ENCODE measurements at places on chromosomes 3 and 15.

- DNase-seq = no peak
Observed at GRCh38 chr15:101156509-101157159, 95.2 kb downstream of the CHSY1 start.

DNA sequence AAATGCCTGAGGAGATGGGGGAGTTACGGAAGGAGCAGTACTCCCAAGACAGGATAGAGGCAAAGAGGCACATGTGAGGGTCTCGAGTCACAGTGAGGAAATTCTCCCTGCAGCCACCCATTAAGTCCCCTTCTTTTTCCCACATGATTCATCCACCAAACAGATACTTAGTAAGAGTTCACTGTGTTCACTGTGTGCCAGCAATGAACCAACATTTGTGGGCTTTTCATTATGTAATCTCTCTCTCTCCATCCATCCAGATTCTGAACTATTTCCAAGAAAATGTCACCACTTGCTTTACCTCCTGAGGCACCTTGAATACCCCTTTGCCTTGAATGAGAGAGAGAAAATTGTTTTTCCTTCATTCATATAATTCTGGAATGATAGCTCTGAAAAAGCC, 24.6 kb upstream of the LRRFIP2 start:
- no peak for DNase-seq

DNA sequence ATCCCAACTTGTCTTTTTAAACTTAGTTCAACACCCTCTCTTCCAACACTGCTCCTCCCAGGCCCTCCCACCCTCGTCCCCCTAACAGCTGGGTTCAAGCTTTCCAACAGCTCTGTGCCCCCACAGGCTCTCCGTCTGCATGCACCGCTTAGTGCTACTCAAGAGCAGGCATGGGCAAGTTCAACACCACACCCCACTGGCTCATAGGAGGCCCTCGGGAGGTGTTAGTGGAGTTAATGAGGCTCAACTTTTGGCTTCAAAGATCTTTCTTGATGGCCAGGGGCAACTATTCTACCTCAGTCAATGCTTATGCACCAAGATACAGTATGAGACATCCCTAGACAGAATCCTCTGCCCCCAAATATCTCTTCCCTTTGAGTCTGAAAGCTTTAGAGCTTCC, 114.4 kb downstream of the ANP32A start:
- no peak for DNase-seq

- no peak for DNase-seq
Observed at GRCh38 chr15:95590533-95591044, 739.9 kb upstream of the NR2F2 start.

- no peak for DNase-seq
Observed at GRCh38 chr3:48472673-48472922, 26.1 kb downstream of the ATRIP start.

- no peak for DNase-seq
Observed at GRCh38 chr3:58867621-58868020, 182.2 kb downstream of the CFAP20DC start.

- no peak for DNase-seq
Observed at GRCh38 chr3:65779390-65779789, 259.3 kb downstream of the MAGI1 start.

DNA sequence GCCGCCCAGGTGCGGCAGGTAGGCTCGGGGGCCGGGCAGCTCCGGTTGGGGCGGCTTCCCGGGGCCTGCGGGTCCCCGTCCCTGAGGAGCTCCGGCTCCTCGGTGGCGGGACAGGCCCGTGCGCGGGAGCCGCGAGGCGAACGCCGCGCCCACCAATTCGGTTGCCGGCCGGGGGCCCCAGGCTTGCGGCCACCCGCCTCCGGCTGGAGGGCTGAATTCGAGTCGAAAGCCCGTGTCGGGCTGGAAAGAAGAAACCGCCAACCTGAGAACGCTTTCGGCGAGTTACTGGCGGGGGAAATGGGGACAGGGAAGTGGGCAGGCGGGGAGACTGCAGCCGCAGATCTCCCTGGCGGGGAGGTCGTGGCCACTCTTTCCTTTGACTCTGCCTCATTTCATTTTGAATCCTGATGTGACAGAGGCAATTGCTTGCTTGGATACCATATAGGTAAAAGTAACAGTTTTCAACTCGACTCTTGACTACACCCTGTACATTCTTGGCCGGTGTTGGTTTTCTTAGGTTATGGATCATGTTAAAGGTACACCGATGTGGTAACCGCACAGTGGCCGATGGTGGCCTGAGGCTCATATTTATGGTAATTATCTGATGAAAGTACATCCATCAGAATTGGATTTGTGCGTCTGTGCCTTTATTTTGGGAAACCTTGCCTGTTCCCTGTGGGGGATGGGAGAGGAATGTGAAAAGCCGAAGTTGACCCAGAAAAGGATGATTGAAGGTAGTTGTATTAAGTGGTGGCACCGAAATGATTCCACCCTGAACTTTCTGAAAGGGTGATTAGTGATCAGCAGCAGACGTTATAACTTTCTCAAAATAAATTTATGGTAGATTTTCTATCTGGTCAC, 1.7 kb downstream of the B3GNT5 start:
- no peak for DNase-seq

DNA sequence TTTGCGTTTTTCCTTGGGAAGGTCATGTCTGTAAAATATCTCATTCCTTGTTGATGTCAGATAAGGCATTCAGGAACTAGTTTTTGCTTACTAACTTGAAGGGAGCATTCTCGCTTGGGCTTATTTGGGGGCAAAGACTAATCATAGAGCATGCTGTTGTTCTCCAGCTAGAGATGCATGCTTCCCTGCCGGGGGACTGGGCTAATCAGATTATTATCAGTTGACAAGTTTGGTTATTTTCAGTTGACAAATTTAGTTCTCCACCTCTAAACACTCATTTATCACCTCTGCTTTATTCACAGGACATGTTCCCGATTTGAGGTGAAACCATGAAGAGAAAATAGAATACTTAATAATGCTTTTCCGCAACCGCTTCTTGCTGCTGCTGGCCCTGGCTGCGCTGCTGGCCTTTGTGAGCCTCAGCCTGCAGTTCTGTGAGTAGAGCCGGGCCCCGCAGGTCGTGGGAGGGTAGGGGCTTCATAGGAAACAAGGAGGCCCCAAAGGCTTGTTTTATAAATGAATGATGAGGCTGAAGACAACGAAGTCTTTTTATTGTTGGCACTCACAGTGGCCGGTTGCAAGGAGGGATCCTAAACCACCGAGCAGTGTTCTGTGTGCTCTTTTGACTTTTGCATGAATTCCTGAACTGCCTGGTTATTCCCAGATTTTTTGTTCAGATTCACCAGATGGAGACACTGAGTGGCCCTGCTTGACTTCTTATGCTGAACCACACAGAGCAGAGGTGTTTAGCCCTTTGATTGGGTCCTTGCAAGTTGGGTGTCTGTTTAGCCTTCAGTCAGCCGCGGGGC, 28.4 kb downstream of the PXYLP1 start:
- no peak for DNase-seq

GRCh38 chr3:157354722-157355121, 81.9 kb upstream of the PTX3 start:
- DNase-seq = no peak

DNA sequence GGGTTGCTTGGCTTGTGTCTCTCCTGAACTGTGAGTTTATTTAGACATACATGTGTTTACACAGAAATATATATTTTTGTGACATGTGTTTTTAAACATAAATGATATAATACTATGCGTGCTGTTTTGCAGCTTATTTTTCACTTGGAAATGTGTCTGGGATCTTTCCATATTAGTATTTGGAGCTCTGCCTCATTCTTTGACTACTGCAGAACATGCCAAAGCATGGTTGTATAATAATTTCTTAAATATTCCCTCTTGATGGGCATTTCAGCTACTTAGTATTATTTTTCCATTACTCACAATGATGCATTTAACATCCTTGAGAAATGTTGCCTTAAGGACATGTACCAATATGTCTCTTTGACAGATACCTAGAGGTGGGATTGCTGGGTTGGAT, 19.5 kb downstream of the ANAPC13 start:
- DNase-seq = no peak

DNA sequence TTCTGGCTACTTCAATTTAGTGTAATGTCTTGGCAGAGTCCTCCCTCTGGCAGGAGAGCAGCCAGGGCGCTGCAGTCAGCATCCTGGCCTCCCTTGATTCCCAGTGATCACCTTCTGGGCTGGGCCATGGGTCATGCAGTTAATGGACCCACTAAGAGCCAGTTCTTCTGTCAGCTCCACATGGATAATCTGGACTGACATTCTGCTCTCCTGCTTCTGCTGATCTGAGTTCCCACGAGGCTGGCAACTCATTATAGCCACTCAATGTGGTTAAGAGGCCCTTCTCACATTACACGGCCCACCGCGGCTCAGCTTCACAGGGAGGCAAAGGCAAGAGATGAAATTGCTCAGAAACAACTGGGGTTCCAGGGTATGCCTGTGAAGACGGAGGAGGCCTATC, 94.0 kb downstream of the WDR76 start:
- DNase-seq = no peak

GRCh38 chr3:187777331-187777941, 32.2 kb upstream of the BCL6 start:
- DNase-seq = peak; percentile 26

DNA sequence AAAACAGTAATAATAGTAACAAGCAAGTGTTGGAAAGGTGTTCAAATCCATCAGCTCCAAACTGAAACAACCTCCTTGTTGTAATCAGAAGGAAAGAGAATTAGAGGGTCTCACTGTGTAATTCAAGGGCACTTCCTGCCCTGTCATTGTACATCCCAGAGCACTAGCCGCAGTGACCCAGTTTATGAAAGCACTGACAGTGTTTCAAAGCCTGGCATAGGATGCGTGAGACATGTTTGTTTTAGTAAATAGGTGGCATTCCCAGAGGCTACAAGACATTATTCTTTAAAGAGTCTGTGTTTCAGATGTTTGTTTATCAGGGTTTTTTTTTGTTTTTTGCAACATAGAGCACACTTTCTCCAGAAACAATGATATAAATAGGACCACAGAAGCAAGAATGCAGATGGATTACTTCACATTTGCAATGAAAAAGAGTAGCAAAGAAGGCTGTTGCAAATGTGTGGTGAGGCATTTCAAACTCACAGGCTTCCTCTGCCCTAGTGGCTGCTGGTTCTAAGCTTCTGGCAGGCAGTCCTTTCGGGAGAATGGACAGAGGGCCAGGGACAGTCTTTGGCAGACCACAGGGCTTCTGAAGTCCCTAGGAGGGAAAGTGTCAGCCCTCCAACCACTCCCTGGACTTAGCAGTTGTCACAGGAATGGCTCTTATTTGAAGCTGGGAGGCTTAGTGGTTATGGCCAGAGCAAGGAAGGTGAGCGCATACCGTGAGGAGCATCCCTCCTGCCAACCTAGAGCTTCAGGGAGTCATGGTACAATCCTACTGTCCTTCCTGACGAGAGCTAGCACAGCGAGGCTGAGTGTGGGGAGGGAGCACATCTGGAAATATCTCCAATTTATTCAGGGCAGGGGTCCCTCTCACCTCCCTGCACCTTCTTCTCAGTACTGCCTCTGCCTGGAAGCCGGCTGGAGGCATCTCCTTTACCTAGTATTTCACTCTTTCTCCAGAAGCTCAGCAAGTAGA, 31.4 kb upstream of the TIPARP start:
- no peak for DNase-seq

GRCh38 chr3:145915787-145916186, 245.2 kb downstream of the PLOD2 start:
- no peak for DNase-seq

DNA sequence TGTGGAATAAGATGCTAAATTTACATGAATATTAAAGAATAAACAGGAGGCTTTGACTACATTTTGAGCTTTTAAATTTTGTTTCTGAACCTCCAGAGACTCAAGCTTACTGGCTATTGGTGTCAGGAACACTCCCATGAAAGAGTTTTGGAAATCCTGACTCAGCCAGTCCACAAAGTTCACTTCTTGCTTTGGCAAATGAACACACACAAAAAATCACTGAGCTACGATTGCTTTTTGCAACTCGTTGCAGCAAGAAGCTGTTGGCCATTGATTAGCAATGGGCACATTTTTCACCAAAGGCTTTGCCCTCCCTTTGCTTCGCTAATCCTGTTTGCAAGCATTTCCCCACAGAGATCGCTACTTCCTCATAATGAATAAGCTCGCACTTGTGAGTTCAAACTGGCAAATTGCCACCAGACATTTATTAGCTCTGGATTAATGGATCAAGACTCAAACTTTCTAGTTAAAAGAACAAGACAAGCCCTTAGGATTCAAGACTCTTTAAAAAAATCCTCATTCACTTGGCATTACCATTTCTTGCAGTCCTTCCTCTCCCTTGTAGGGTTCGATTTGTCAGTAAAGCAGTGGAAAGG, 343.2 kb upstream of the ONECUT1 start:
- no peak for DNase-seq

- no peak for DNase-seq
Observed at GRCh38 chr15:92930054-92930621, 30.0 kb downstream of the CHD2 start.

GRCh38 chr3:193942516-193943055, 193.4 kb upstream of the HES1 start:
- DNase-seq = no peak

GRCh38 chr3:195259154-195259474, 11.8 kb downstream of the XXYLT1 start:
- no peak for DNase-seq

DNA sequence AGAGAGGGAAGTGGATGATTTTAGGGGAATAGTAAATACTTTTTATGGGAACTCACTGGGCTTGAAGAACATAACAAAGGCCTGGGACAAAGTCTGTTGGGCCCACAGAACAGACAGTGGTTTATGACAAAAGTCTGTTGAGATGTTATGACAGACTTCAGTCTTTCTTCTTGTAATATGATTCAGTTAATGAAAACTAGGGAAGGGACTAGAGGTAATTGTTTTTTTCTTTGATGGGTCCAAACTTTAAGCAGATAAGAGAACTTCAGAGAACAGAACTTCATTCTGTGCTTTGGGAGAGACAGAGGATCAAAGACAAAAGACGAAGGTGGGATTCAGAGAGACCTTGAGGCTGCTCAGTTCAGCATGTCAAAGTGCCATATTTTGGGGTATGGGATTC, 9.3 kb downstream of the CRYBG3 start:
- no peak for DNase-seq

DNA sequence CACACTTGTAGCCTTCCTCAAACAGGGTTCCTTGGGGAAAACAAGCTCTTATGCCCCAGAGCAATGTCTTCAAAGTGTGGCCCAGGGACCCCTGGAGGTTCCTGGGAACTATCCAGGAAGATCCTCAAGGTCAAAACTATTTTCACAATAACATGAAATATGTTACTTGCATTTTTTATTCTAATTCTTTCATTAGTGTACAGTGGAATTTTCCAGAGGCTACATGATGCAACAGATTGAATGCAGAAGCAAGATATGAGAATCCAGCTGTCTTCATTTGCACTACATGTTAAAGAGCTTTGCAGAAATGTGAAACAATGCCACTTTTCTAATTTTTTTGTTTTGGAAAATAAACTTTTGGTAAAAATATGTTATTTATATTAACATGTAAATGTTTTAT, 190.9 kb downstream of the SLC9A9 start:
- no peak for DNase-seq

DNA sequence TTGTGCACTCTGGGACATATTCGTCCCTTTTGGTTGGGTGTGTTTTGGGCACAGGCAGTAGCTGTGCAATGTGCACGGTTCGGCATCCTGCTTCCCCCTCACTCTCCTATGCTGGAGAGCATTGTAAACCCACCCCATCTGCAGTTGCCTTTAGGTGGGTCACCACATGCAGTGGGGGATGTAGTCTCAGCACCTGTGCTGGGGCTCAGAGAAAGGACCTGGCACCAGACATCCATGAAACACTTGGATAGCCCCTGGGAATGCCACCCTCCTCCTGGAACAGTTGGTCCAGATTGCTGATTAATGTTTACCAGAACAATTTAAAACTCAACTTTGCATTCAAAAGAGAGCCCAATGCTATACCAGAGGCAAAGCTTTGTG, 123.9 kb upstream of the MEF2A start:
- no peak for DNase-seq

GRCh38 chr3:188881954-188882641, 289.7 kb upstream of the TPRG1 start:
- DNase-seq = no peak
